ENCODE measurements at places on chromosomes 5 and 9.

GRCh38 chr5:76692651-76693050 lies 23.3 kb upstream of the F2R start:
- DNase-seq, result no peak

DNA sequence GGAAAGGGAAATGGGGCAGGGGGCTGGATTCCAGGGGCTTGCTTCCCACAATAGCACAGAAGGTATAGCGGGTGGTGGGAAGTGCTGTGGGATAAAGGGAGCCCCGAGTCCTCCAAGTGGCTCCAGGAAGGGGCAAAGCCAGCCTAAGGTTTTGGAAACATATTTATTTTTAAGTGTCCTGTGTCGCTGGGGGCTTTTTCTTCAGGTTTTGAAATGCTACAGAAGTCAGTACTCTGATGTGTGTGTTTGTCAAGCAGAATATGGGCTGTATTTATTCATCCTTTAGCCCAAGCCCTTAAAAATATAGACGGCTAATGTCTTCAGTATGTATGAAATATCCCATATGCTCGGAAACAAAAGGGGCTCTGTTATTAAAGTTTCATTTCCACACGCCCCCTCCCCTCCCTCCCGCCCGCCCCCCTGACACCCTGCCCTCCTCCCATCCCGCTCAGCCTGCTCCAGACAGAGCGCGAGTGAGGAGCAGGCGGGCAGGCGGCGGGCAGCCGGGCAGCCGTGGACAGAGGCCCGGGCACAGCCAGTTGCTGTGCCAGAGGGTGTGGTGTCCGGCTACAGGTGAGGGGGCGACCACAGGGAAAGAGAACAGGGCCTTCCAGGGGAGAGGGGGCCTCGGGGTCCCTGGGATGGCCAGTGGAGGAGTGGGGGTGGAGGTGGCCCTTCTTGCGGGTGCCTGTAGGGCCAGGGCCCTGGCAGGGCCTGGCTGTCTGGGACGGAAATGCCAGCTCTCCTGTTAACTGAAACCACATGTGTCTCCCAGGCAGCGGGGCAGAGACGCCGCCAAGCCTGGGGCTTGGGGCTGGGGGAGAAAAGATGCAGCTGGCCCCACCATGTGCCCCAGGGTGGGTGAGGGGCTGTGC lies 39.6 kb upstream of the SYNPO start:
- no peak for DNase-seq

- no peak for DNase-seq
Measured at GRCh38 chr9:135085830-135086546, 1.5 kb upstream of the OLFM1 start.

- DNase-seq, result no peak
Measured at GRCh38 chr5:93995126-93995621, 253.8 kb upstream of the POU5F2 start.

- no peak for DNase-seq
Measured at GRCh38 chr5:137385064-137385463, 114.1 kb downstream of the SPOCK1 start.

DNA sequence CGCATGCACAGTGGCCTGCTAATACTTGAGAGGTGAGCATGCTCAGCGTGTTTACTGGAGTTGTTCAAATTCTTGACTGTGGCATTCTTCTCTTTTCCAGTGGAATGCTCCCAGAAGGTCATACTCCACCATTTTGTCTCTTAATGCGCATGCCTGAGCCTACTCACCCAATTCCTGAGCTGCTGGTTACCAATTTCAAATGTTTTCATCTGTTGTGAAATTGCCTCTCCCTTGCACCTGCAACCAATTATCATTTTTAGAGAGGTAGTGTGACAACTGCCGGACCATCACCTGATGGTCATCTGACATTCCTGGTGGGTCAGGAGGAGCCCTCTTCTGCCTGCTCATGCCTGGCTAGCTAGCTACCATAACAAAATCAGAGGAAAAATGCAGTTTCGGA lies 82.2 kb upstream of the LIFR start:
- DNase-seq, result no peak

GRCh38 chr9:12965303-12965702 lies 190.5 kb downstream of the LURAP1L start:
- DNase-seq, result no peak

GRCh38 chr5:170579601-170580000 lies 75.8 kb downstream of the KCNIP1 start:
- no peak for DNase-seq

- no peak for DNase-seq
Measured at GRCh38 chr5:38297830-38298608, 39.7 kb downstream of the EGFLAM start.

DNA sequence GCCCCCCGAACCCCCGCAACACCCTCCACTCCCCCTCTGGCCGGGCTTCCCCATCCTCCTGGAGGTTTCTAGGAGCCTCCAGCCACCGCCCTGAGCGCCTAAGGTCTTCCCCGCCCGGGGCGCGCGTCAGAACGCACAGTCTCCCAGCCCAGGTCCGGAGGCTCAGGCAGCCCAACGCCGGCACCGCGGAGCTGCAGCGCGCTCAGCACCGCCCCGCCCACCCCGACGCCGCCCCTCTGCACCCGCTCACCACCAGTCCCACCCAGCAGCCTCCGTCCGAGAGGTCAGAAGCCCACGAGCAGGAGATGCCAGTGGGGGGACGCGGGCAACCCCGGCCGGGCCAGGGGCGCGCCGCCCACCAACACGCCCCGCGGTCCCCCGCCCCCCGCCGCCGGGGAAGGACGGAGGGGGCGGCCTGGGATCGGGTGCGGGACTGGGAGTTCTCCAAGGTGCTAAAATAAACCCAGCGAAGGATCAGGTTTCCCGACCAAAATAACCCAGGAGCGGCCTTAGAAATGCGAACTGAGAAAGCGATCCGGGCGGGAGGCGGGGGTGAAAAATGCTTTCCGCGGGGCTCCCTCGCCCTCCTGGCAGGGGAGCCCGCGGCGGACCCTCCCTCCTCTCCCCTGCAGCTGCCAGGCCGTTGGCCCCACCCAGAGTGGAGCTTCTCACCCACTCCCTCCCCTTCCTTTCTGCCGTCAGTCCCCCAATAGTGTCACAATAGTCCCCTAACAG lies 6.5 kb upstream of the FAM78A start:
- no peak for DNase-seq

- DNase-seq, result no peak
Measured at GRCh38 chr5:29185558-29185957, 2007.9 kb upstream of the CDH6 start.

GRCh38 chr5:54457094-54457862 lies 1.8 kb downstream of the HSPB3 start:
- DNase-seq, result no peak

GRCh38 chr9:14358523-14358922 lies 44.6 kb upstream of the NFIB start:
- DNase-seq, result no peak

DNA sequence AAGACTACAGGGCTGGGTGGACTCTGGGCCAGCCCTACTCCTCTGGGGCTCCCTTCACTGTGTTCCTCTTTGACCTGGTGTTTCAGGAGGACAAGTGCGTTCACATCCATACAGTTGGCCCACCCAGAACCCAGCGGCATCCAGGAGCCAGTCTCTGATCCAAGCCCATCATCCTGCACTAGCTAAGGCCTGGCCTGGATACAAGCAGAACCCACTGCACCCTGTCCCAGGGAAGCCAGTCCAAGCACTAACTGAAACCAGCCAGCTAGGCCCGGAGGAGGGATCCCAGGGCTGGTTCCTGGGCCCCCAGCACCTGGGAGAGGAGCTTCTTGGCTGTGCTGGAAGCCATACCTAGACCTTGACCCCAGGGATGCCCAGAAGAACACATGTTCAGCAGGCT lies 4.1 kb upstream of the GBGT1 start:
- no peak for DNase-seq

DNA sequence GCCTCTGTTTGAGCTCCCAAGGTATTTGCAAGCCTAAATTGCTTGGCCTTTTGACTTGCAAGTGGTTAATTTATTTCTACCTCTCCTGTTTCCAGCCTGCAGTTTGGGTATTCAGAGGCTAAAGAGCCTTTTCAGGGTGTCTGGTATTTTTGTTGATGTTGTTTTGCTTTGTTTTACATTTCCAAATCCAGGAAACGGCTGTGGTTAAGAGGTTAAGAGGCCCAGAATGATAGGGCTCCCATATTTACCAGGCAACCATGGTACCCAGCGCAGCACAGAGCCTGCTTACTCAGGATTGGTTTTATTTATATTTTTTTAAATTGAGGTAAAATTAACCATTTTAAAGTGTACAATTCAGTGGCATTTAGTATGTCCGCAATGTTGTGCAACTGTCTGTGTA lies 92.1 kb downstream of the PDZD2 start:
- DNase-seq, result no peak

DNA sequence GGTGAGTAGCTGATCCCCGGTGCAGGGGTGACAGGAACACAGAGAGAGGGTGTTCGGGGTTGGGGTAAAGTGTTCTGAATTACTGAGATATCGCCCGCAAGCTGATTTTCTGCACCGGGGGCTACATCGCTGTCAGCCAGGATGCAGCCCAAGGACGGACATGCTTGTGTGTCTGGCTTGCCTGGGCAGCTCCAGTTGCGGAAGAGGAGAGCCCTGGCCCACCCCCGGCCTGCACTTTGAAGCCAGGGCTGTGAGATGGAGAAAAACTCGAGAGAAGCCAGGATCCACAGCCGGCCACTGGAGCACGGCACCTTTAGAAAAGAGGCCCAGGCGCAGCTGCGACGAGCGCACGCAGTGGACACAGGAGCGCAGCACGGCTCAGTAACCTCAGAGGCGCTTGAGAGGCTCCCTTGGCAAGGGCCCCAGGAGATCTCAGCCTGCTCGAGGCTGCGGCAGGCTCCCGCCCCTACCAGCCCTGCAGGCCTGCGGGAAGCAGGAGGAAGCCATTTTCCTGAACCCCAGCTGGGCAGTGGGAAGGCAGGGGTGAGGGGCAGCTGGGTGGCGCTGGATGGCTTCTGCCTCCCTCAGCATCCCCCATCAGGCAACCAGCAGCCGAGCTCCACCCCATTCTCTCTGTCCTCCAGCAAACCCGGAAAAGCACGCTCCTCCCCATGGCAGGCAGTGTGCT lies 59.2 kb downstream of the C9orf50 start:
- no peak for DNase-seq

- DNase-seq, result no peak
Measured at GRCh38 chr5:1141834-1142233, 30.0 kb upstream of the SLC12A7 start.

GRCh38 chr5:137730336-137730735 lies 5.6 kb downstream of the KLHL3 start:
- no peak for DNase-seq

- DNase-seq, result no peak
Measured at GRCh38 chr5:176461349-176461748, 13.2 kb downstream of the FAF2 start.

DNA sequence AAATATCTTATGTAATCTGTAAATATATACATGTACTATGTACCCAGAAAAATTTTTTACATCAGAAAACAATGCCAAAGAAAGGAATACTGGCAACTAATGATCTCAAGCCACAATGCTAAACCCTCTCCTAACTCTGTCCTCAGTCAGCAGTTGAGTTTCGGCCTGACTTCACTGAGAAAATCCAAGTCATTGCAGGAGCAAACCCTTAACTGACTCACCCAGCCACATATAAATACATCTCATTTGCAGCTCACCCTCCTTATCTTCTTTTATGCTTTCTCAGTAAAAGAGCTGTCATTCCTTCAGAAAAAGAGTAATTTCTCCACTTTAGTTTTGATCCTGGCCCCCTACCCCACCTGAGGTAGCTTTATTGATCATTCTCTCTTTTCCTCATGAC lies 46.1 kb upstream of the TMED7 start:
- DNase-seq, result no peak

- no peak for DNase-seq
Measured at GRCh38 chr9:70438341-70438928, 24.0 kb upstream of the KLF9 start.

DNA sequence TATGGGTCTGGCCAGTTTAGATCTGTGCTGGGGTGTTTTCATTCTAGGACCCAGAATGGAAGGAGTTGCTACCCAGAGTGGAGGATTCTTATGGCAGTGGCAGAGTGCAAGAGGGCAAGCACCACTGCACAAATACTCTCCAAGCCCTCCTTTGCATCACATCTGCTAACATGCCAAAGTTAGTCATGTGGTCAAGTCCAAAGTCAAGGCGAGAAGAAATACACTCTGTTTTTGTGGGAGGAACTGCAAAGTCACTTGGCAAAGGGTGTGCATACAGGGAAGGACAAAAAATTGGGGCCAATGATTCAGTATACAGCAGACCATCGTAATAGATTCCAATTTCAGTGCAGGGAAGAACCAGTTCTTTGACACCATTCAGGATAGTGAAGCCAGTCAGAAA lies 43.9 kb upstream of the HMGCS1 start:
- DNase-seq, result no peak

DNA sequence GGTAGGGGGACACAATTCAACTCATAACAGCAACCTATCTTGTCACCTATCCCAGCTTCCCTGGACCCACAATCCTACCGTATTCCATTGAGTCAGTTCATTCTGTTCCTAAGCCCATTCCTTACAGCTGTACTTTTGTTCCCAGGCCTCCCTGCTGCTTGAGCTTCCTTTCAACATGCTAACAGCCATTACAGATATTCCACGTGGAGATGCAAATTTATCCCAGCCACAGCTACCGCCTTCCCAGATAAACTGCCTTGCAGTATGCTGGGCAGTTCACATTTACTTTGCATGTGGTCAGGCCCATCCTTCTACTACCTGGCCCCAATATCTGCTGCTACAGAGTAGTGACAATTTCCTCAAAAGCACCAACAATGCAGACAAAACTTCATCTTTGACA lies 23.0 kb downstream of the RIGI start:
- DNase-seq, result no peak

- DNase-seq, result no peak
Measured at GRCh38 chr5:12323637-12324229, 419.5 kb upstream of the CTNND2 start.

DNA sequence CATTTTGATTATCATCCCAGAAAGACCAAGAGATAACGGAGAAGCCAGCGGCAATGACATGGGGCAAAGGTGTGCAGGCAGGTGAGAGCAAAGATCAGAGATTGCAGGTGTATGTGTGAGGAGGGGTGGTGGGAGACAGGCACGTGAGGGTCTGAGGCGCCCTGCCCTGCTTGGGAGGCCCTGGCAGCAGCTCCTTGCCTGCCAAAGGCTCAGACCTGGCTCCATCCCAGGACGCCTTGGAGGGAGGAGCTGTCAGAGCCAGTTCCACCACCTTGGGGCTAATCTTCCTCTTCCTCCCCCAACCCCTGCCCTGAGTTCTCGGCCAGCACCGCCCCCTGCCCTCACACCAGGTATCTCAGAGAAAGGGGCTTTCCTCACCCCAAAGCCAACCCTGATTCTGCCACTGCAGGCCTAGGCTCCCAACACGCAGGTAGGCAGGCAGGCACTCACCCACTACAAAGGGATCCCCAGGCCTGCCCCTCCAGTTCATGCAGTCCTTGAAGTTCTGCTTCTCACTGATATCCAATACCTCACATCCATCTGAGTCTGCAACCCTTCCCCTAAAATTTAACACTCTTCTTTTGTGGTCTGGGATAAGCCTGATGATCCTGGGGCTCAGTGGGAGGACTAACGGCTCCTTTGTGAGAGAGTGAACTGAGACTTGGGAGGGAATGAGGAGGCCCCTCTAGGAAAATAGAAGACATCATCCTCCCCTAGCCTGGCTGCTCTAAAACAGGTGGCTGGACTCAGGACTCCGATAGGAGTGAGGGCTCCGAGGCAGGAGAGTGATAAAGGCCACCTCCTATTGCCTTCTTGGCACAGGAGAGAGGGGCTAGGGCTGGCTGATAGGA lies 1.8 kb downstream of the AQP3 start:
- DNase-seq, result no peak

All from stimulated activated CD8-positive, alpha-beta memory T cell treated with anti-CD3 and anti-CD28 coated beads, Interleukin-15, amount 100 ng/mL, for 4 hours (primary cell).